ENCODE measurements at places on chromosomes 3 and 15.

GRCh38 chr15:62519900-62520299, 354.8 kb upstream of the C2CD4B start:
- no peak for DNase-seq

DNA sequence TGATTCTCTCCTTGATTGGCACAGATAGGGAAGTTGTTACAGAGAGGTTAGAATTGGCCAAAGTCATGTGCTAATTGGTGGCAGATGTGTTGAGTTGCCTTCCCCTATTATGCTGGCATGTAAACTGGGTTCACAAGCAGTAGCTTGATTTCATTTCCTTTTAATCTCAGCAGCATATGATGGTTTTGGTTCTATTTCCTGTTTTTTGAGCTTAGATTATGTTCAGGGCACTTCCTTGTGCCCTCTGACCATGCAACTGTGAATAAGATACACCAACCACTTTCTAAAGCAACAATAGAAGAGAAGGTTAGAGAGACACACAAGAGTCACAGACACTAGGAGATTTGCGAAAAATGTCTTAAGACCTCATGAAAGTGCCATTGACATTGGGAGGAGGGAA, 16.5 kb downstream of the HPS3 start:
- no peak for DNase-seq

- DNase-seq = no peak
These were observed 7.7 kb upstream of the IRAK2 start for GRCh38 chr3:10157031-10157430.

GRCh38 chr3:132550579-132551305, 46.3 kb upstream of the ACKR4 start:
- no peak for DNase-seq

- no peak for DNase-seq
These were observed 67.7 kb upstream of the WNT5A start for GRCh38 chr3:55554634-55555425.

- no peak for DNase-seq
These were observed 728.2 kb upstream of the NECTIN3 start for GRCh38 chr3:110343376-110343775.

GRCh38 chr3:143302638-143303171, 183.1 kb downstream of the CHST2 start:
- DNase-seq = no peak

DNA sequence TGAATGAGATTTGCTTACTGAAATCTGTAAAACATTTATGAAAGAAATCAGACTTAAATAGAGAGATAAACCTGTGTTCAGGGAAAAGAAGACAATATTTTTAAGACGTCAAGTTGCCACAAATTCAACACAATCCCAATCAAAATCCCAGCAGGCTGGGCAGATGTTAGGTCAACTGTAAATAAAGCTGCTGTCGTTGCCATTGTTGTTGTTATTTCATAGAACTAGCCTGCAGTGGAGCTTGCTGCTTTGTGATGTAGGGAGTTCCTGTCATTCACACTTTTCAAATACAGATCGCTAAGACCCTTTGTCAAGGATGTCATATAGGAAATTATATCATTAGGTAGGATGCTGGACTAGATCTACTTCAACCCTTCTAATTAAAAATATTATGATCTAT, 123.1 kb downstream of the NEO1 start:
- DNase-seq = no peak

GRCh38 chr3:54376939-54377578, 254.7 kb downstream of the CACNA2D3 start:
- DNase-seq = no peak

GRCh38 chr3:150220799-150221198, 187.3 kb upstream of the TSC22D2 start:
- DNase-seq = no peak

GRCh38 chr3:56111606-56112304, 356.5 kb downstream of the ERC2 start:
- no peak for DNase-seq

DNA sequence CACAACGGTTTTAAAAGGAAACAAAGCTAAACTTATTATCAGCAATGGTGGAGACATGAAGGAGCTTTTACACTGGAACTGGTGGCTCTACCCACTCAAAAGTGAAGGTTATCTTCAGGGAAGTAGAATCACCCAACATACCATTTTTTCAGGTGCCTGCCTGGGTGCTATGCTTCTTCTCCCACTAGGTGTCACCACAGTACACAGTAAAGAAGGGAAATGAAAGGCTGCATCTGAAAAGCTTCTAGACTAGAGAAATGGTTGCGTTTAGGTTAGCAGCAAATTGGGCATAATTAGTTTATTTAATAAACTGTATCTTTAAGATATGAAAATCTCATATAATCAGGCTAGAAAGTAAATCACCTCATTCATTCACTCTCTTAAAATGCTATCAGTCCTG, 47.0 kb upstream of the SELENOK start:
- DNase-seq = peak; percentile 11

GRCh38 chr3:28322464-28322863, 26.1 kb upstream of the ZCWPW2 start:
- DNase-seq = no peak

DNA sequence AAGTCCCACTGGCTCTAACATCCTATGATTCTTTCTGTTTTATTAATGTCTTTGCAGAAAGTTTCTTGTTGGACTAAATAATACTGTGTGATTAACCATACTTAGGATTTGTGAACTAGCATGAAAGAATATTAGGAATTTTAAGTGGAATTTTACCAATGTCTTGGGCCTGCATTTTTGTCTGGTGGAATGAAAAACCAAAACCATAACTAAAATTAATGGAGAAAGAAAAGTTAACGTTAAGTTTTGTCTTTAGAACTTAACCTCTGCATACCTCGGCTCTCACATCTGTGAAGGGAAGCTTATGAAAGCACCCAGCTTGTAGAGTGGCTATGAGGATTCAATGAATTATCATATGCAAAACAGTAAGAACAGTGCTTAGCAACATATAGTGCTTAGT, 6.5 kb downstream of the FBN1 start:
- DNase-seq = no peak

GRCh38 chr15:28912422-28912821, 26.6 kb downstream of the APBA2 start:
- no peak for DNase-seq

DNA sequence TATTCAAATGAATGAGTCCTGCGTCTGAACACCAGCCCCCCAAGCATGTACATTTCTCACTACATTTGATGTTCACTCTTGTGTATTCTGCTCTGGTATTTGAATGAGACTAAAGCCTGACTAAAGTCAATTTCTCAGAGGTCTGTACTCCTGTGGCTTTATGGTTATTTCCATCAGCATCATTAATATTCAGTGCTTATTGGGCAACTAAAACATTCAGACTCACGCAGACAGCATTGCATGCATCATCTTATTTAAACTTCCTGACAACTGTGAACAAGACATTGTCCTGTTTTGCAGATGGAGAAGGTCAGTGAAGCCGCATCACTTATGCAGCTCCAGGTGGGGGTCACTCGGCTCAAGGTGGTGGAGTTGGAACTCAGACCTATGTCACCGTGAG, 11.1 kb downstream of the CEMIP start:
- DNase-seq = no peak

DNA sequence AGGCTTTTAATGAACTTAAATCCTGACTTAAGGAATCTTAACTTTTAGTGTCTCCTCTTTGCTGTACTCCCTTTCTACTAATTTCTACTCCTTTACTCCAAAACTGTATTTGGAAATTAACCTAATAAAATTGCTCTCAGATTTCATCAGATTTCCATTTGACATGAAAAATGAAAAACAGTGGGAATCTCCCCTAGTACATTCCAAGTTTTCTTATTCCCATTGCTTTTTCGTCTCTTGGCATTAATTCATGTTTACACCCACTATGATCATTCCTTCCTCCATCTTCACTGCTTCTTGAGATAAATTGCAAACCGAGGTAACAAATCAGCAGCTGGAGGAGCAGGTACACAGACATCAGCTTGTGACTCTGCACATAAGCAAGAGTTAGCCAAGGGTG, 208.7 kb downstream of the VGLL3 start:
- no peak for DNase-seq

GRCh38 chr15:90344662-90345061, 7.4 kb upstream of the ZNF774 start:
- no peak for DNase-seq

Measured in activated CD4-positive, alpha-beta T cell treated with anti-CD3 and anti-CD28 coated beads, Interleukin-2, amount 50 U/mL, for 1 hour (primary cell).